Hepatocyte (in vitro differentiated cells): ENCODE measurements at places on chromosomes 7 and 10.

DNA sequence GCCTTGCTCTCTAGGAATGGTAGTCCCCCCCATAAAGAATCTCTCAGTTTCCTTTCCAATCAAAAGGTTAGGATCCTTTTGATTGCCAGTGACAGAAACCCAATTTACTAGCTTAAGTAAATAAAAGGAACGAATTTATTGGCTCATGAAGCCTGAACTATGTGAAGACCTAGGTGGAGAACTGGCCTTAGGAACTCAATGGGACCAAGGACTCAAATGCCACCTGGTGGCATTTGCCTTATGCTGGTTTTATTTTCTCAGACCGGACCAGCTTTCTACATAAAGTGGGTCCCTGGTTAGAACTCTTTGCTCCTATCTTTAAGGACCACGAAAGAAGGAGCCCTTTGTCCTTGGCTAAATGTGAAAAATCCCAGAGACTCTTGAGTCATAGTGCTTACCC is 25.4 kb downstream of the CFTR start:
- DNase-seq, result no peak

GRCh38 chr10:43419997-43420368 is 11.0 kb upstream of the HNRNPF start:
- DNase-seq, result no peak

DNA sequence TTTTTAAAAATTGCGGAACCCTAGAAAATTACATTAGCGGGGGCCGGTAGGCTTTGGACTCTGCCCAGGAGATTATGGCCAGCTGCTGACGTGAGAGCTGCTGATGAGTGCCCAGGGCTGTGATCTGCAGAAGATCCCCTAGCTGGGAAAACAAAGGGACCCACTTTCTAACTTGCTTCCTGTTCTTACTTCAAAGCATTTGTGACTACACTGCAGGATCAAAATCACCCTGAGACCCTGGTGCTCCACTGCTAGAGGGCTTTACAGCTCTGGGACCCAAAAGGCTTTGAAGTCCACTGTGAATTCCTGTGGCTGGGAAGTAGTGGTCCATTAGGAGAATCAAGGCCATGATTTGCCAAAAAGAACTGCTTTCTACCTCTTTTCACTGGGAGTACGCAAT is 499.4 kb upstream of the AKR1E2 start:
- DNase-seq, result no peak

DNA sequence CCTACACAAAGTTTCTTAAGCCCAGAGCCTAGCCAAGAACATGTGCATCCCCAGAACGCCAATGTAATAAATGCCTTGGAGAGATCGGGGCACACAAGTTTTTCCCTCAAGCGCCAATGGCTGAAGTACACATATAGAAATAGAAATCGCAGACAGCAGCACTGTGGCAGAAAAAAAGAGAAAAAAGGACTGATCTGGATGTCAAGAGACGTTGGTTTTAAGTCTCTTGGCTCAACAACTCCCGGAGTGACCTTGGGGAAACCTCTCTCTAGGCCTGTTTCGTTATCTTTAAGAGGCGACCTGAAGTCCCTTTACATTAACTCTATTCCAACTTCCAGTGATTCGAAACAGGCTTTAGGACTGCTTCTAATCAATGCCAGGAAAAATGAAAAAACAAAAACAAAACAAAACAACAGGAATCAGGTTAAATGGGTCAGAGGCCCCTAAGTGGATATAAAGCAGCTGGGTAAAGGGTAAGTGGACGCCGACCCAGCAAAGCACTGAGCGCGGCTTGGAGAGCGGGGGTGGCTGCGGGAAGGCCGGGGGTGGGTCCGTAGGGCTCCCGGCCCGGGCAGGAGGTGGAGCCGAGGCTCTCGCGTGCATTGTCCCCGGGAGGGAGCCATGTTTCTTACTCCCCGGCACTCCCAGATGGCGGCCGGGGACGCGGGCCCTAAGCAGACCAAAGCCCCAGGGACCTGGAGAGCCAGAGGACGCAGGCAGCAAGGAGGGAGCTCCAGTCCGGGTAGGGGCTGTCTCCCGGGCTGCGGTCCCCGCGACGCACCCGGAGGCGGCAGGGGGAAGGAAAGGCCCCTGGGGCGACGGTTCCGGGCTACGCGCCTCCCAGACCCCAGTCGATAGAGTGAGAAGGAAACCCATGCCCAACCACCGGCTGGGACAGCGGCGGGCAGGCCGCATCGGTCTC is 757 bp downstream of the EIF3A start:
- DNase-seq, result peak; percentile 91

GRCh38 chr7:157853076-157853788 is 516.4 kb downstream of the DNAJB6 start:
- DNase-seq, result no peak

- DNase-seq, result no peak
These were observed 3.7 kb downstream of the EN2 start for GRCh38 chr7:155461631-155462030.

GRCh38 chr7:83697804-83698530 is 49.0 kb upstream of the SEMA3E start:
- DNase-seq, result no peak

GRCh38 chr7:14376711-14377110 is 387.2 kb upstream of the ETV1 start:
- DNase-seq, result no peak

GRCh38 chr7:120360918-120361317 is 87.9 kb downstream of the KCND2 start:
- no peak for DNase-seq

- no peak for DNase-seq
These were observed 123.3 kb upstream of the FZD1 start for GRCh38 chr7:91140982-91141381.

DNA sequence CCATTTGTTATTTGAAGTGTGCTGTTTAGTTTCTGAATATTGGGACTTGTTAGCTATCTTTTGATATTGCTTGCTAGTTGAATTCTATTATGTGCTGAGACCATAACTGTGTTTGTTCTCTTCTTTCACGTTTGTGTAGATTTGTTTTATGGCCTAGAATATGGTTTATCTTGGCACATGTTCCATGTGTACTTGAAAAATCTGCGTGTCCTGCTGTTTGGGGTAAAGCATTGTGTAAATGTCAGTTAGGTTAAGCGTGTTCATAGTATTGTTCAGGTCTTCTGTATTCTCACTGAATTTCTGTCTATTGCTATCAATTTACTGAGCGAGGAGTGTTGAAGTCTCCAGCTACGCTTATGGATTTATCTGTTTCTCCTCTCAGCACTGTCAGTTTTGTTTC is 19.4 kb downstream of the MMP21 start:
- DNase-seq, result no peak

GRCh38 chr10:85222300-85222699 is 893.9 kb downstream of the CCSER2 start:
- no peak for DNase-seq
